Thoracic aorta (tissue), 2 donors: ENCODE measurements at places on chromosomes 6 and 20.
A peak's percentile ranks its signal among the peaks of the same experiment; 100 is the strongest.

DNA sequence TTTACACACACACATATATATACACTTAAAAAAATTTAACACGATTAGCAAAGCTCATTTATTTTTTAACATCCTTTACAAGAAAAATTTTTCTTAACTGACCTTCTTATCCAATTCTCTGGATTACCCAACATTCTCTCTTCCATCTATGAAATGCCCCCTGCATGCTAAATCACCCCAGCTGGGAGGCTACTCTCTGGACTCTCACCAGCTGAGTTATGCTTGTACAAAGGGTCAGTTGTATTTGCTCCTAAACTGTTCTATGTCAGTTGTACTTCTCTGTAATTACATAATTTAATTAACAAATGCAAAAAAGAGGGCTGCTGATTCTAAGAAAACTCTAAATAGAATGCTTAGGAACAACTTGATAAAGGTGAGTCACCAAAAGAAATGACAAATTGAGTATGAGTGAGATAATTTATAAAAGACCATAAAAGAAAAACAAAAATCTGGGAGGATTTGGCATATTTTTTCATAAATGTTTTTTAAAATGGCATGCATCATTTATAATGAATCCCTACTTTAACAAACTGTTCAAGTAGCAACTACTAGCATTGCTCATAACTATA, 120.5 kb downstream of the KIF13A start:
- H3K27ac ChIP-seq: no peak overlapping the region
- no peaks in the 10 kb centered on the region for H3K27me3 ChIP-seq
- peaks cover 83% of the 10 kb centered on the region for H3K4me1 ChIP-seq

GRCh38 chr20:54995553-54995952, 520.2 kb downstream of the DOK5 start:
- H3K4me1 ChIP-seq: no peaks in the 10 kb centered on the region
- no peaks in the 10 kb centered on the region for H3K36me3 ChIP-seq
- no peak overlapping the region for H3K4me3 ChIP-seq

DNA sequence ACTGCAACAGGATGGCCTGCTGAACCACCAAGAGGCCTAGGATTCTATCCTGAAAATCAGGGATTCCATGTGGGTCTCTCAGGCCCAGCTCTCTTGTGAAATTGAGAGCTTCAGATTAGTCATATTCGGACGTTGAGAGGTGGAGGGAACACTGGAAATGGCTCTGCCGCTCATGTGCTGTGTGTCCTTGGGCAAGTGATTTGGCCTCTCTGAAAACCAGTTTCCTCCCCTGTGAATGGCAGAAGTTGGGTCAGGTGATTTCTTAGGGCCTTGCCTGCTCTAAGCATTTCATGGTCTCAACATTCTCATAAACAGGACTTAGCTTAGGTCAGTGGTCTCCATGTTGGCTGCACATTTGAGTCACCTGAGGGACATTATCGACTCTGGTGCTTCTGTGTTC, 470.1 kb downstream of the PREX1 start:
- no peak for DNase-seq
- no peaks in the 10 kb centered on the region for H3K4me1 ChIP-seq
- no peaks in the 10 kb centered on the region for H3K36me3 ChIP-seq
- H3K27me3 ChIP-seq: no peaks in the 10 kb centered on the region

GRCh38 chr6:16397623-16398022, 159.2 kb downstream of the GMPR start:
- no peak overlapping the region for H3K4me3 ChIP-seq
- no peaks in the 10 kb centered on the region for H3K36me3 ChIP-seq
- no peak overlapping the region for H3K27ac ChIP-seq
- no peak for DNase-seq
- H3K27me3 ChIP-seq: no peaks in the 10 kb centered on the region

- H3K4me1 ChIP-seq: peaks cover 41% of the 10 kb centered on the region
- no peak for DNase-seq
- H3K27me3 ChIP-seq: no peaks in the 10 kb centered on the region
- H3K27ac ChIP-seq: no peak overlapping the region
These were observed 2.1 kb downstream of the DLL1 start for GRCh38 chr6:170288852-170289179.

- no peaks in the 10 kb centered on the region for H3K27me3 ChIP-seq
- no peaks in the 10 kb centered on the region for H3K4me1 ChIP-seq
- no peak overlapping the region for H3K4me3 ChIP-seq
- no peaks in the 10 kb centered on the region for H3K36me3 ChIP-seq
These were observed 16.9 kb downstream of the FUT9 start for GRCh38 chr6:96032661-96033060.

- no peak overlapping the region for H3K4me3 ChIP-seq
- H3K27me3 ChIP-seq: no peaks in the 10 kb centered on the region
- DNase-seq: no peak
These were observed 315.4 kb upstream of the SASH1 start for GRCh38 chr6:148027201-148027600.

DNA sequence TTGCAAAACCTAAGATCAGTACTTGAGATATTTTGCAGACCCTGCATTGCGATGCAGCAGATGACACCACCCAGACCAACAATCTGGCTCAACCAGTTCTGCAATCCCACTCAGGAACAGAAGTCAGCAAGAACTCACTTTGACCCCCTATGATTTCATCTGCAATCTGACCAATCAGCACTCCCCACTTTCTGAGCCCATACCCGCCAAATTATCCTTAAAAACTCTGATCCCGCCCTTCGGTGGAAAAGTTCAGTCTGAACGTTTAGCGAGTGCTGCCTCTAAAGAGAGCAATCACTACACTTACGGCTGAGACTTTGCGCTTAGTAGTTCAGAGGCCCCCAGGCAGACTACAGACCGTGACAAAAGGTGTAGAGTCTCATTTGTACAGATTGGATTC, 17.3 kb upstream of the KIAA1586 start:
- H3K27me3 ChIP-seq: no peaks in the 10 kb centered on the region
- H3K4me3 ChIP-seq: no peak overlapping the region
- no peaks in the 10 kb centered on the region for H3K4me1 ChIP-seq
- no peak for DNase-seq
- H3K27ac ChIP-seq: no peak overlapping the region
- H3K36me3 ChIP-seq: no peaks in the 10 kb centered on the region

DNA sequence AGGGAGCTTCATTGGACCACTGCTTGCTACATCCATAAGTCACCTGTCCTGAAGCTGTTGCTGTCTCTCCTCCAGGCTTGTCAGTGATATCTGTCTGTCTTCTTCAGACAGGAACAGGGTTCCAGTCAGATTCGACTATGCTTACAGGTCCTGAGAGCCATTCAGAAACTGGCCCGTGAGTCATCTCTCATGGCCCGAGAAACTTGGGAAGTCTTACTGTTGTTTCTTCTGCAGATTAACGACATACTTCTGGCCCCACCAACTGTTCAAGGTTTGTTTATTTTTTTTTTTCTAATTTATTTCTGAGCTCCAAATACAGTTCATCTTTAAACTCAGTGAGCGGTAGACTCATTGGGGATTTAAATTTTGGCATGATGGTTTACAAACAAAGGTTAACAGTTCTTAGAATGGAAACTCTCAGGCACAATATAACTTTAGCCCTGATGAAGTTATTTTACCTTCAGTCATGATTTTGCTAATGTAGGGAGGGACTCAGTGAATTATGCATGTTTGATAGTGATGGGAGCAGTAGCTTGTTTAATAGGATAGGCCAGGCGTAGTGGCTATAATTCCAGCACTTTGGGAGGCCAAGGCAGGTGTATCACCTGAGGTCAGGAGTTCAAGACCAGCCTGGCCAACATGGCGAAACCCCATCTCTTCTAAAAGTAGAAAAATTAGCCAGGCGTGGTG, 24.7 kb downstream of the RALGAPB start:
- DNase-seq: no peak
- peaks cover 42% of the 10 kb centered on the region for H3K36me3 ChIP-seq
- no peak overlapping the region for H3K4me3 ChIP-seq
- H3K4me1 ChIP-seq: no peaks in the 10 kb centered on the region

DNA sequence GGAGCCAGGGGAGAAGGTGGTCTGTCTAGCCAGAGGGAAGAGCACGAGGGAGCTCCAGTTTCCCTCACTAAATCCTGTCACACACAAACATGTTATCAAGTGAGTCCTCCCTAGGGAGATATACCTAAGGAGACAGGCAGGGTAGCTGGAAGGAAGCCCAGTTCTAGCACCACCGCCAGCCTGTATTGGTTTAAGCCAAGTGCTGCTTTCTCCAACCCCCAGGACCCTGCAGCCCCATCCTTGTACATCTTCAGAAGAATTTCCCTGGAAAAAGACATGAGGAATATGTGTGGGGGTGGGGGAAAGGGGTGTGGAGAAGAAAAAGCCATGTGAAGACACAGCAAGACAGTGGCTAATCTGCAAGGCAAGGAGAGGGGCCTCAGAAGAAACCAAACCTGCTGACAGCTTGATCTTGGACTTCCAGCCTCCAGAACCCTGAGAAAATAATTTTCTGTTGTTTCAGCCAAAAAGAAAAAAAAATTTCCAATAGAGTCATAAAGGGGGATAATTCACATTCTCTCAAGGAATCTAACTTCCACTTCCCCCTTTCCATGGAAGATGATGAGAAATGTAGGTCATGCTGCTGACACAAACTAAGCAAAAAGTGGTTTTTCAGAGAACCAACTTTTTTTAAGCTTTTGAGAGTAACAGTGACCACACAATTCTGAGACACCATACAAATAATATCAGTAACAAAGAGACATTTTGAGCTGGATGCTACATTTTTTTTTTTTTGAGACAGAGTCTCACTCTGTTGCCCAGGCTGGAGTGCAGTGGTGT, 103.2 kb upstream of the PRDM1 start:
- no peak overlapping the region for H3K27ac ChIP-seq
- no peaks in the 10 kb centered on the region for H3K27me3 ChIP-seq
- no peak for DNase-seq
- H3K4me3 ChIP-seq: no peak overlapping the region

DNA sequence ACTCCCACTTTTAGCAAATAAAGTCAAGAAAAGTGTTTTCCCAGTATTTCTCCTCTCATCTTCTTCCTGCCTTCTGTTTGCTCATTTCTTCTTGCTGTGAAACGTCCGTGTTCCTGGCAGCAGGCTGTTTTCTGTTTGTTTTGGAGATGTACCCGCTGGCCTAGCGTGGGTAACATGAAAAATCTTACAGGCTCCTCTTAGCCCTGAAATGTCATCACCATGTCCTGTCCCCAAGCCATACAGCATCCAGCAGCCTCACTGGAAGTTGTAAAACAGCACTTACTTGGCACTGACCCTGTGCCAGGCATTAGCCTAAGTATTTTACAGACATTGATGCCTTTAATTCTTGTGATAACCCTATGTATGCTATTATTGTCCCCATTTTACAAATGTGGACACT, 371.1 kb downstream of the FOXA2 start:
- DNase-seq: no peak
- no peaks in the 10 kb centered on the region for H3K27me3 ChIP-seq
- H3K36me3 ChIP-seq: no peaks in the 10 kb centered on the region
- H3K4me1 ChIP-seq: no peaks in the 10 kb centered on the region

GRCh38 chr6:122553697-122554096, 56.5 kb upstream of the PKIB start:
- DNase-seq: no peak
- H3K27me3 ChIP-seq: no peaks in the 10 kb centered on the region
- H3K4me3 ChIP-seq: no peak overlapping the region
- H3K4me1 ChIP-seq: no peaks in the 10 kb centered on the region
- H3K27ac ChIP-seq: no peak overlapping the region

DNA sequence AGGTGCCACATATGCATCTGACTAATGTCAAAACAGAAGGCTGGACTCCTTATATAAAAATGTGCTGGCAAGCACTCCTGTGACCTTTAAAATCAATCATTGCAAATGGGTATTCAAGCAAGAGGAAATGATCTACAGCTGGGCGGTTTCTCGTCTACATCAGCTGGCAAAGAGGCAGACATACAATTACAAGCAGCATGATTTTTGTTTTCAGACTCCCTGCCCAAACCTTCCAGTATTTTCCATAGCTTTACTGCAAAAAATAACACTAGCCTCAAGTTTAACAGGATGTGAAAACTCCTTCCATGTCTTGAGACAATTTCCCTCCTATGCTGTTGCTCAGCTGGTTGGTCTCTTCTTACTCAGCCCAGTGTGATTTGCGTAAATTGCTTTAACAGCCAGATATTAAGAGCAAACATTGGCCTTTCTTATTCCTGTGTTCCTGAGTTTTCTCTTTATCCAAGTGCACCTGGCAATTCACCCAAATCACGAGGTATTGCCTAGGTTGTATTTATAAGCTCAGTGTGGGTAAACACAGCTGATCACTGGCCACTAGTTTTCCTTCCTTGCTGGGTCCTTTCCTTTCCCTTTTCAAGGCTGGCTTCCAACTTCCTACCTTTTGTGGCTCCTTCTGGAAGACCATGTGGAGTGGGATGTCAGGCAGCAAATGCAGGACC, 130.4 kb downstream of the MOXD1 start:
- H3K4me1 ChIP-seq: peaks cover 51% of the 10 kb centered on the region
- H3K36me3 ChIP-seq: no peaks in the 10 kb centered on the region
- no peak for DNase-seq
- no peak overlapping the region for H3K27ac ChIP-seq

GRCh38 chr6:169177516-169178166, 76.0 kb downstream of the THBS2 start:
- no peak overlapping the region for H3K27ac ChIP-seq
- no peaks in the 10 kb centered on the region for H3K27me3 ChIP-seq
- DNase-seq: no peak
- H3K36me3 ChIP-seq: no peaks in the 10 kb centered on the region

GRCh38 chr20:62425281-62426058, 1.9 kb downstream of the RBBP8NL start:
- DNase-seq: no peak
- H3K4me1 ChIP-seq: no peaks in the 10 kb centered on the region
- H3K27ac ChIP-seq: no peak overlapping the region
- H3K27me3 ChIP-seq: no peaks in the 10 kb centered on the region
- H3K36me3 ChIP-seq: no peaks in the 10 kb centered on the region

DNA sequence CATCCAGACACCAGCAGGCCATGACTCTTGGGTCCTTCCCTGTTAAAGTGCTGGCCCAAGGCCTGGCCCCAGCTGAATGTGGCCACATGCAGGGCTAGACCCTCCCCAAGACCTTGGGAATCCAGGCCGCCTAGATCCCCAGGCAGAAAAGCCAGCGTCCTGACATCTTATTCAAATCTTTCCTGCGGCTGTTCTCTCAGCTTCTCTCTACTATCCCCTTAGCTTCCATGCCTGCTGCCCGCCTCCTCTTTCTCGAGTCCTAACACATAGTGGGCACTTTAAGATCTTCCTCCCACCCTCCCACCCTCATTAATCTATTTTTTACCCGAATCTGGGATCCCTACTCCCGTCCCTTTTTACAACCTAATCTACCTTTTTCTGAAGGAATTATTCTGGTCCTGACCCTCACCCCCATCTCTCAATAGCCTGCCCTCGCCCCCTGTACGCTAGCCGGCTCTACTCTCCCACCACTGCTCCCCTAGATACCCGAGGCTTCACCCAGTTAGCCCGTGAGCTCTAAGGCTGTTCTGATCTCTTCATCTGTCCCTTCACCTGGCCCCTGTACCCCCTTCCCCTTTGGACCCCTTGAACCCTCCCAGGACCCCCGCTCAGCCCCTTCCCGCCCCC, at the start of gene CCHCR1:
CCHCR1 (minus strand) TSS at position 290 of the 627 bp plus-strand sequence; CDS start at position 88, 202 bp downstream.
- no peak for DNase-seq
- peak within 1 kb of the TSS; percentile 67 for H3K27ac ChIP-seq
- H3K36me3 ChIP-seq: peaks cover 5% of the 10 kb centered on the region
- peak within 1 kb of the TSS; percentile 77 for H3K4me3 ChIP-seq
- H3K27me3 ChIP-seq: no peaks in the 10 kb centered on the region
- H3K4me1 ChIP-seq: peaks cover 25% of the 10 kb centered on the region
